ENCODE measurements at places on chromosomes 4 and X. TPM values are rescaled to one million over a fixed set of nuclear protein-coding genes. Genes with fewer than 3 reads are reported as not detected.

RAI2 gene
- total RNA-seq = not detected

ZAR1 gene
- total RNA-seq = not detected

ERAS gene
- total RNA-seq = not detected

MECP2 gene
- 34.5 TPM for total RNA-seq

C4orf54 gene
- under 0.01 TPM for total RNA-seq

CBLL2 gene
- total RNA-seq = 0.05 TPM

HERC5 gene
- 0.69 TPM for total RNA-seq

PNMA6F gene
- not detected for total RNA-seq

HSFX2 gene
- total RNA-seq = not detected

CCDC110 gene
- total RNA-seq = 5.0 TPM

CFAP47 gene
- not detected for total RNA-seq

CYLC1 gene
- not detected for total RNA-seq

MAGEA8 gene
- total RNA-seq = not detected

SSX1 gene
- total RNA-seq = not detected

CFAP299 gene
- total RNA-seq = 1.5 TPM

WNK3 gene
- 2.4 TPM for total RNA-seq

ZIC3 gene
- total RNA-seq = not detected

P2RY10 gene
- not detected for total RNA-seq

ART3 gene
- not detected for total RNA-seq

TMEM31 gene
- total RNA-seq = not detected

MAGEA3 gene
- not detected for total RNA-seq

GNL3L gene
- 44.8 TPM for total RNA-seq

ETDA gene
- not detected for total RNA-seq
